ENCODE measurements at places on chromosomes 3 and 15. TPM values are rescaled to one million over a fixed set of nuclear protein-coding genes. Genes with fewer than 3 reads are reported as not detected.

The EFCC1 gene
- under 0.01 TPM for total RNA-seq

The TRAIP gene
- 2.8 TPM for total RNA-seq

The CLDN18 gene
- total RNA-seq = not detected

The ATP8B4 gene
- total RNA-seq = 0.30 TPM

The CCDC14 gene
- 16.4 TPM for total RNA-seq

The KIF7 gene
- total RNA-seq = 10.7 TPM

The TP63 gene
- not detected for total RNA-seq

The TMIE gene
- not detected for total RNA-seq

The TIGIT gene
- not detected for total RNA-seq

The GOLGA6D gene
- total RNA-seq = not detected
